ENCODE measurements at places on chromosomes 11 and 22. TPM values are rescaled to one million over a fixed set of nuclear protein-coding genes. Genes with fewer than 3 reads are reported as not detected.
A peak's percentile ranks its signal among the peaks of the same experiment; 100 is the strongest.

NF2 gene
- 50.9 TPM for total RNA-seq

MMP8 gene
- total RNA-seq, result not detected

DNA sequence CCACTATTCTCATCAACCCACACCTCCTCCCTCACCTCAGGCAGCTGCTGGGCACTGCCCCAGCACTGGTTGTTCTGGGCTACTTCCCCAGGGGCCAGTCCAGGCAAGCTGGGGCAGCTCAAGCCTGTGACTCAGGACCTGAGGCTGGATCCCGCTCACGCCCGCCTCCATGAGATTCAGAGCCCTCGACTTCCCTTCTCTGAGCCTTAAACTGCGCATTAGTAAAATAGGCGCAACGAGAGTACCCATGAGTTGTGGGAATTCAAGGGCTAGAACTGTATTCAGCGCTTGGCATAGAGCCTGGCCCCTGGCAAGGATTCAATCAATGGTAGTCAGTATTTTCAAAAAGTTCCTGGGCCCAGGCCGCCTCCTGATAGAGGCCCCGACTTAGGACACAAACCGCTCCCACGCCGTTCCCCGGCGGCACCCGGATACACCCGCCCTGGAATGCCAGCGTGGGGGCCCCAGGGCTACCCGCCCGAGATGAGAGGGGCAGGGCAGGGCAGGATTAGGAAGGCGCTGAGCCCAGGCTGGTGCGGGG lies 723 bp upstream of the CD82 start:
- no peaks in the 10 kb centered on the region for H3K36me3 ChIP-seq
- peak; percentile 45 for DNase-seq
- H3K27ac ChIP-seq, result no peak overlapping the region
- H3K4me1 ChIP-seq, result no peaks in the 10 kb centered on the region
- peaks cover 2% of the 10 kb centered on the region for H3K27me3 ChIP-seq

DNA sequence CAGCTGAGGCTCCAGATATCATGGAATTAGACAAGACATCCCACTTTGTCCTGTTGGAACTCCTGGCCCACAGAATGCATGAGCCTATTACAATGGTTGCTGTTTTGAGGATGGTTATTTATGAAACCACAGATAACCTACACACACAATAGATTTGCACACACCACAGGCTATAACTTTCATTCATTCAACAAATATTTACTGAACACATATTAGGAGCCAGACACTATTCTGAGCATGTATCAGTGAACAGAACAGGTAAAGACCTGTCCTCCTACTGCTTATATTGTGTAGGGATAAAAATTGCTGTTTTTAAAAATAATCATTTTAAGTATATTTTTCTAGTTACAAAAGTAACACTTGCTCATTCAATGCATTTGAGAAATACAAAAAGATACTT lies 13.4 kb upstream of the LDLRAD3 start:
- H3K4me1 ChIP-seq, result no peaks in the 10 kb centered on the region
- DNase-seq, result no peak
- no peak overlapping the region for H3K4me3 ChIP-seq
- H3K27ac ChIP-seq, result no peak overlapping the region
- no peaks in the 10 kb centered on the region for H3K27me3 ChIP-seq

Data from H9 (cell line).